ENCODE measurements at places on chromosomes 1 and 21.

DNA sequence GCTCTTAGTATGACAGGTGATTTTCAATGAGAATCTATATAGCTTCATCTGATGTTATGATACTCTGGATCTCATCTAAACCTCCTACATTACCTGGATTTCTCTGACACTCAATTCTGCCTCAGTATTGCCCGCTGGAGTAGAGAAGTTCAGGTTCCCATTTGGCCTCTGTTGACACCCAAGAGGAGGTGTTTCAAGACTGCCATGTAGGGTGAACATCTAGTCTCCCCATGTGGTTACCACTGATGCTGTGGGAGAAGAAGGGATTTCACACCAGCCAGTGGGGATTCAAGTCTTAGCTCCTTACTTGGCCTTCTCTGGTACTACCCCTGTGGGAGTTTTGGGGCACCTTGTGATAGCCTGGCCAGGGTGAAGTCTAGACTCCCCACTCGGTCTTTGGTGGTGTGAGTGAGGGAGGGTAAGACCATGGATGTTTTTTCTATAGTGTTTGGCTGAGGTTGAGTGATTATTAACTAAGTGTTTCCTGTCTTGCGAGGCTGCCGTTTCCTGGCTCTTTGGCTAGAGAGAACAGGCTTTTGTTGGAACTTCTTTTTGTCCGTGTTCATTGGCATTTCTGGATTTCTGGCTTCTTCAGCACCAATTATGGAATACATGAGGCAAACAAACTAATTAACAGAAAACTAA lies 90.7 kb downstream of the RHOU start:
- DNase-seq: no peak

DNA sequence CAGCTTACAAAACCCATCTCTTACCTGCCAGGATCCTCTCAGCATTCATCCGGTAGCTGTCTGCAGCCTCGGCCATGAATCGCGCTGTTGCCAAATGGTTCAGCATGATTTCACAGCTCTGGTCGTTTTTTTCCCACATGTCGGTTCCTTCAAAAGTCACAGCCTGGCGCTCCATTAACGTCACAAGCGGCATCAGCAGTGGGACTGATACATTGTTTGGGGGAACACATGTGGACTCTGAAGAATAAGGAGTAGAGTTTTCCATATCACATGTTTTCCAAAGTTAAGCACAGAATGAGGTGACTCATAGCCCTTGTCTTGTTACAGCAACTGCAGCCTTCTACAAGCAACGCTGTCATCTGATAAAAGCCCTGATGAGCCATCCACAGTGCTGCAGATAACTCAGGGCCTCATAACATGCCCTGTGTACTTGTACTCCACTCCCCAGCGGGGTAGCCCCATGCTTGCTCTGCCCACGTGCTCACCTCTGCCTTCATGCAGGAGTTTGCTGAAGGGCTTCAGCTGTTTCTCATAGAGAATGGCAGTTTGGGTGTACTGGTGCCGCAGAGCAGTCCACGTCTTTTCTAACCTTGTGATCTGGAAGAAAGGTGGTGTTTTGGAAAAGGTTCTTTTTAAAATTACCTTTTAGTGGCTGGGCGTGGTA lies 114.2 kb downstream of the BCAR3 start:
- no peak for DNase-seq

DNA sequence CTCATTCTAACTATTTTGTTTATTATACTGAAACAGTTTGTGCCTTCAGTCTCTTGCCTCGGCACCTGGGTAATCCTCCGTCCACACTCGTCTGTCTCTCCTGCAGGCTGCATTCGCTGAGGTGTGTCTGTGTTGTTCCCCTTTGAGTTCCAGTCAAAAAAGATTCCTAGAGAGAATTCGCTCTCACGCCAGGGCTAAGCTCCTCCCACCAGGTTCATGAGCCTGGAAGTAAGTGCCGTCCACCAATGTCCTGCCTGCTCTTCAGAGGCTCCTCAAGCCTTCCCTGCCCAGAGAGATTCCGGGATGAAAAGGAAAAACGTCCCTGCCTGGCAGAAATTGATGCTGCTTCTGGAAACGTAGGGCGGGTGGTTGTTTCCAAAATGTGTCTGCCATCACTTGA lies 12.9 kb downstream of the KIAA2013 start:
- DNase-seq: no peak

- DNase-seq: no peak
These were observed 868 bp downstream of the ZBTB40 start for GRCh38 chr1:22452481-22452957.

DNA sequence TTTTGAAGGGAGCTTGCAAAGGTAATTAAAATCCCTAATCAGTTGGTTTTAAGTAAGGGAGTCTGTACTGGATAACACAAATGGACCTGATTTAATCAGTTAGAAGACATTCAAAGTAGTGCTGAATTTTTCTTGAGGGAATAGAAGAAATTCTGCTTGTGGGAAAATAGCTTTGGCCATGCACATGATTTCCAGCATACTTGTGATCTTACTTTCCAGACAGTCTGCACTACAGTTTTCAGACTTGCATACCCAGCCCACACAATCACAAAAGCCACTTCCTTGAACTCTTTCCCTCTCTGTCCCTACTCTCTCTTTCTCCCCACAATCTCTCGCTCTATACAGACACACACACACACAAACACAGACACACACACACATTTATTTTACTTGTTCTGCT lies 852.1 kb downstream of the PLA2G4A start:
- no peak for DNase-seq

GRCh38 chr1:154714638-154715037 lies 106.7 kb upstream of the ADAR start:
- no peak for DNase-seq
